ENCODE measurements at places on chromosomes 2 and 18.

- DNase-seq = no peak
- H3K4me1 ChIP-seq = peaks cover 6% of the 10 kb centered on the region
- peaks cover 6% of the 10 kb centered on the region for H3K27me3 ChIP-seq
- H3K27ac ChIP-seq = no peak overlapping the region
- H3K4me3 ChIP-seq = no peak overlapping the region
- H3K36me3 ChIP-seq = no peaks in the 10 kb centered on the region
Measured at GRCh38 chr2:9693646-9694045, 62.8 kb upstream of the YWHAQ start.

DNA sequence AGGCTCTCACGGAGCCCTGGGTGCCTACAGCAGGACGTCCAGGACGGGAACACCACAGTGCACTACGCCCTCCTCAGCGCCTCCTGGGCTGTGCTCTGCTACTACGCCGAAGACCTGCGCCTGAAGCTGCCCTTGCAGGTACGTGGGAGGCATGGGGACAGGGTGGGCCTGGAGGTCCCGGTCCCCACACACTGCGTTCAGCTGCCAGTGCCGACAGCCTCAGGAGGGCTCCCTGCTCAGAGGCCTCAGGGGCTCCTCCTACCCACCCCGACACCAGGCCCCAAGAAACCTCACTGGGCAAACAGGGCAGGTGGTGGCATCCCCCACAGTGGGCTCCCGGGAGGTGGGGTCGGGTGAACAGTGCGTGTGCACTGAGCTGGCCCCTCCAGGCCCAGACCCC lies 10.8 kb downstream of the ANO7 start:
- H3K27ac ChIP-seq = no peak overlapping the region
- DNase-seq = no peak
- no peaks in the 10 kb centered on the region for H3K4me1 ChIP-seq

DNA sequence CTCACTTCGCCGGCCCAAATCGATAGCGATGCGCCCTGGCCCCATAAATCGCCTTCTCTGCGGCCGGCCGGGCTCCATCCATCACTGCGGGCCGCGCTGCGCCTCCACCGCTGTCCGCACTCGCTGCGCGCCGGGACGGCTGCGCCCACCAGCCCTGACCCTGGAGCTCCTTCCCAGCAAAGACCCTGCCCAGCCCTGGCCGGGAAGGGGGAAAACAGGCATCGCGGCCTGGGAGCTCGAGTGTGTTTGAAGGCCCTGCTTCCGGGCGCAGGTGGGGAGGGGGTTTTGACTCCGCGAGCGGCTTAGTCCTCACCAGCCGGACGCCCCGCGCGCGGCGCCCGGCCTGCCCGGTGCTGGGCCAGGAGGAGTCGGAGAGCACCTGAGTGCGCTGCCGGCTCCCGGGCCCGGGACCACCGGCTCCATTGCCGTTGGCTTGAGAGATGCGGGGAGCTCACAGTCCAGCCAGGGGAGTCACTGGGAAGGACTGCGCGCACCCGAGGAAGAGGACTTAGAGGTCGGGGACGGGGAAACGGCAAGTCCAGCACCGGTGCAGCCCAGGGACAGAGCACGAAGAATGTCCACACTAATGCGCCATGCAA lies 1.1 kb downstream of the PAX8 start:
- H3K36me3 ChIP-seq = no peaks in the 10 kb centered on the region
- DNase-seq = no peak
- no peak overlapping the region for H3K27ac ChIP-seq

GRCh38 chr2:214019229-214019972 lies 391.5 kb upstream of the VWC2L start:
- no peaks in the 10 kb centered on the region for H3K36me3 ChIP-seq
- no peak overlapping the region for H3K27ac ChIP-seq
- no peaks in the 10 kb centered on the region for H3K27me3 ChIP-seq
- no peaks in the 10 kb centered on the region for H3K4me1 ChIP-seq
- no peak overlapping the region for H3K4me3 ChIP-seq

DNA sequence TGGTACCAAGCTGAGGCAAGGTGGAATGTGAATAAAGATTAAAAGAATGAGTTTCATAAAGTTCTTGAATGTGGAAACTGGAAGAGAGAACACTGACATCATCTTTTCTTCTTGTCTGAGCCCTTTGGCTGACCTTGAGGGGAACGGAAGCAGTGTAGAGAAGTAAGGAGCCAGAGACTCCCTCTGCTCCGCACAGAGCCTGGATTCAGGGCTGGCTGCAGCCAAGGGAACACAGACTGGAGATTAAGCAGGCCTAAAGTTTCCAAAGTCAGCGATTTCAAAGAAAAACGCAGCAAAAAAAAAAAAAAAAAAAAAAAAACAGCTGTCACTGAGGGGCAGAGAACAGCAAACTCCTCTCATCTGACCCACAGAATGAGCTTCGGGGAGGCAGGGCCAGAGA lies 19.3 kb upstream of the ALK start:
- no peak overlapping the region for H3K27ac ChIP-seq
- peaks cover 2% of the 10 kb centered on the region for H3K36me3 ChIP-seq
- H3K27me3 ChIP-seq = peaks cover 7% of the 10 kb centered on the region
- no peaks in the 10 kb centered on the region for H3K4me1 ChIP-seq

- no peaks in the 10 kb centered on the region for H3K36me3 ChIP-seq
- DNase-seq = no peak
- no peak overlapping the region for H3K4me3 ChIP-seq
- H3K27me3 ChIP-seq = peaks cover 9% of the 10 kb centered on the region
Measured at GRCh38 chr2:181948227-181948626, 37.4 kb upstream of the PPP1R1C start.

GRCh38 chr2:31920962-31921361 lies 89.8 kb downstream of the MEMO1 start:
- H3K27me3 ChIP-seq = no peaks in the 10 kb centered on the region
- peaks cover 8% of the 10 kb centered on the region for H3K4me1 ChIP-seq
- DNase-seq = no peak
- H3K27ac ChIP-seq = no peak overlapping the region
- H3K4me3 ChIP-seq = no peak overlapping the region
- H3K36me3 ChIP-seq = peaks cover 23% of the 10 kb centered on the region

GRCh38 chr2:139867601-139868226 lies 1087.5 kb upstream of the NXPH2 start:
- no peak for DNase-seq
- no peak overlapping the region for H3K4me3 ChIP-seq
- no peak overlapping the region for H3K27ac ChIP-seq
- no peaks in the 10 kb centered on the region for H3K27me3 ChIP-seq
- H3K4me1 ChIP-seq = no peaks in the 10 kb centered on the region

DNA sequence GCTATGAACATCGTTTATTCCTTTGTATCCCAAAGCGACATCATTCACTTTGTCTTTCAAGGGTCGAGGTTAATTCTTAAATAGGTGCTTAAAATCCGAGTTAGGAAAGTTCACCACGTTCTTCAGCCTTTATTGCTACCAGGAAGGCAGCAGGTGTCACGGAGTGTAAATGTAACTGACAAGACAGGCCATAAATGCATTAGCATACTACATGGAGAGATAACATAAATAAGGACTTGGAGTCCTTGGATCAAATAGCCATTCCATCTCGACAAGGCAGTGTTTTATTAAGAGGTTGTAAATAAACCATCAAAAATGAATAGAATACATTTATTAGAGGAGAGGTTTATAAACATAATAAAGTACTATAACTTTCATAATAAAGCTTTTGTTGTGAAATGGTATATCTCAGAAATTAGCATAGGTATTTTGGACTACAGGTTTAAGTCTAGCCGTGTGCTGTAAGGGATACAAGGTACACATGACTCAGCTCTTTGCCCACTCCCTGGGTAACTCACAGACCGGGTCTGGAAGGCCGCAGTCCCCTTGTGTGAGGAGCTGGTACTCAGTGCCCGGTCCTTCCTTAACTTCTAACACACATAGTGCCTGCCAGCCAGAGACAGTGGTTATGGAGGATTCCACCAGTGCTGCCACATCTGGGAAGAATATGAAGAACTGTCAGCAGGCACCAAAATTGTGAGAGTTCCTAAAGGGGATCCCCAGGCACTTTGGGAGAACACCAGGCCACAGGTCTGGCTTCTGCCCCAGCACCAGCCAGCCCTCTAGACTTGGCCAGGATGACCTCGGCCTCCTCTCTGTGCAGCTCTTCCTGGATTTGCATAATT lies 29.4 kb downstream of the CAPN13 start:
- H3K4me1 ChIP-seq = peaks cover 4% of the 10 kb centered on the region
- no peak overlapping the region for H3K4me3 ChIP-seq
- no peak for DNase-seq
- H3K36me3 ChIP-seq = no peaks in the 10 kb centered on the region

- no peak overlapping the region for H3K27ac ChIP-seq
- H3K4me1 ChIP-seq = no peaks in the 10 kb centered on the region
- H3K27me3 ChIP-seq = peaks cover 2% of the 10 kb centered on the region
- no peak overlapping the region for H3K4me3 ChIP-seq
- no peak for DNase-seq
Measured at GRCh38 chr2:133531382-133531781, 36.9 kb downstream of the NCKAP5 start.

- H3K4me1 ChIP-seq = peaks cover 3% of the 10 kb centered on the region
- H3K4me3 ChIP-seq = no peak overlapping the region
- no peaks in the 10 kb centered on the region for H3K27me3 ChIP-seq
- no peak for DNase-seq
Measured at GRCh38 chr2:46134531-46135227, 162.5 kb upstream of the EPAS1 start.

GRCh38 chr2:206565666-206566065 lies 76.6 kb upstream of the FAM237A start:
- no peak for DNase-seq
- no peak overlapping the region for H3K4me3 ChIP-seq
- H3K4me1 ChIP-seq = no peaks in the 10 kb centered on the region

GRCh38 chr18:76429262-76430126 lies 65.5 kb downstream of the ZNF516 start:
- H3K27me3 ChIP-seq = no peaks in the 10 kb centered on the region
- H3K4me1 ChIP-seq = peaks cover 2% of the 10 kb centered on the region
- no peak overlapping the region for H3K4me3 ChIP-seq
- DNase-seq = no peak
- H3K36me3 ChIP-seq = peaks cover 5% of the 10 kb centered on the region

GRCh38 chr2:30266705-30267104 lies 35.4 kb downstream of the LBH start:
- H3K4me3 ChIP-seq = peak overlapping the region; percentile 49
- peaks cover 9% of the 10 kb centered on the region for H3K36me3 ChIP-seq
- no peak for DNase-seq
- no peaks in the 10 kb centered on the region for H3K27me3 ChIP-seq

DNA sequence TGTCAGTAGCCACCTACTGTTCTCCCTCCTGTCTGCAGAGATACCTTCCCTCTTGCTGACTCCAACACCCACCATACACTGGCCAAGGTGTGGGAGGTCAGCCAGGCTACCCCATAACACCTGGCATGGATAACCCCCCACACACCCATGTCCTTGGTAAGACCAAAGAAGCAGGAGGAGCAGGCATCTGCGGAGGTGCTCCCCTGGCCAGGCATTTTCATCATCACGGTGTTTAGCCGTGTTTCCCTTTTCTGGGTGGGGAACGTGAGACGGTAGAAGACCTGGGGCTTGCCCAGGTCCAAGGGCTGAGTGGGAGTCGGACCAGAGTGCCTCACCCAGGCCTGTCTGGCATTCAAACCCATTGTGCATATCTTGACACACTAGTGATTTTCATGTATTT lies 150.3 kb downstream of the SMAD7 start:
- no peak for DNase-seq
- H3K36me3 ChIP-seq = no peaks in the 10 kb centered on the region
- peak overlapping the region; percentile 73 for H3K27ac ChIP-seq
- H3K4me1 ChIP-seq = peaks cover 23% of the 10 kb centered on the region
- H3K27me3 ChIP-seq = no peaks in the 10 kb centered on the region
- no peak overlapping the region for H3K4me3 ChIP-seq

DNA sequence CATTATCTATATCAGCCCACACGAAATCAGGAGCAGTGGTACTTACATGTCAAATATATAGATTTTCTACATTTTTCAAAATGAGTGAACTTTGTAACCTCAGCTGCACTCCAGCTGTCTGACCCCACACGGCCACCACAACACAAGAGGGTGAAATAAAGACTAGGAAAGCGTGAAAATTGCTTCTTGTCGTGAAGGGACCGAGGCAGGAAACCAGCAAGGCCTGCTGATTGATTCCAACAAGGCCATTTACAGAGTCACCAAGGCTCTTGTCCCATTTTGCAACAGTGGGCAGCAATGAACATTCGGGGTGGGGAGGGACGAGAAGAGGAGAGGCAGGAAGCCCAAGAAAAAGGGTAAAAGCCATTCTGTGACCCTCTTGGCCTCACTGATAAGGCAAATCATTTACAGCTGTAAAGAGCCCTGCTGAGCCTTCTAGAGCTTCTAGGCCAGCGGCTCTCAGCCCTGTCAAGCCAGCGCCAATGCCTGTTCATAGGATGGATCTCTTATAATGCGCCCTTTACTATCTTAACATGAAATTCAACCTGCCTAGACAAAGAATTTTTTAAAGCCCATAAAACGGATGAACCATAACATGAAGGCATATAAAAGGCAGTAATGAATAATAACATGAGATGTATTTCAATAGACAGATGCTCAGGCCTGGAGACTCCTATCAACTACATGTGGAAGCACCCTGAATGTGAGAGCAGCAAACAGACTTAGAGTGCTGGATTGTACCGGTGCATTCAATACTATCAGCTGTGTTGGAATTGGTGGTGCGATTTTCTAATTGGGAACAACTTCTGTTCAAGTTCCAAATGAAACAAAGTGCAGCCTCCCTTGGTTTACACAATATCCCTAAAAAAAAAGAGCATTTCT lies 269.0 kb downstream of the CDCA7 start:
- no peaks in the 10 kb centered on the region for H3K36me3 ChIP-seq
- no peak for DNase-seq
- peaks cover 17% of the 10 kb centered on the region for H3K27me3 ChIP-seq
- H3K4me3 ChIP-seq = no peak overlapping the region
- H3K4me1 ChIP-seq = no peaks in the 10 kb centered on the region
- no peak overlapping the region for H3K27ac ChIP-seq

GRCh38 chr2:54212456-54212855 lies 43.6 kb downstream of the TSPYL6 start:
- no peak overlapping the region for H3K4me3 ChIP-seq
- no peaks in the 10 kb centered on the region for H3K4me1 ChIP-seq
- no peaks in the 10 kb centered on the region for H3K27me3 ChIP-seq
